ENCODE measurements at places on chromosomes 6 and 20.

DNA sequence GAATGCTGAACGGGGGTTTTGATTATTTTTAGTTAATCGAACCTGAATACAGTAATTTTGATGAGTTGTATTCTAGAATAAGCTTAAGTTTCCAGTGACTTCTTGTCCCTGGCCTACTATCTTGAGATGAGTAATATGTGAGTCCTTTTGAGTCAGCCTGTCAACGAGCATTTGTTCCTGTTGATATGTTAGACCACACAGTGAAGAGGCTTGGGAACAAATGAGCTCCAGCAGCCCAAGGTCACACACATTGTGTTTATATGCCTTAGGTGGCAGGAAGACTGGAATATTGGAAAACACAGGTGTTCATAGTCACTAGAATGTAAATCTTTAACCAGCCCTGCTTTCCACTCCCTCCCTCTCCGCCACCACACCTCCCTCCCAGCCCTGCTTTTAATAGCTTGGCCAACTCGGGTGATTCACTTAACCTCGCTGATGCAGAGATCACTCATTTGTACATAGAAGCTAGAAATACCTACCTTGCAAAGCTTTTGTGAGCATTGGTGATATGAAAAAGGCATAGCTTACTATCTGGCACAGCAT, 9.1 kb downstream of the SMPDL3A start:
- DNase-seq = no peak

GRCh38 chr20:57769756-57770155, 59.9 kb upstream of the PMEPA1 start:
- DNase-seq = no peak

DNA sequence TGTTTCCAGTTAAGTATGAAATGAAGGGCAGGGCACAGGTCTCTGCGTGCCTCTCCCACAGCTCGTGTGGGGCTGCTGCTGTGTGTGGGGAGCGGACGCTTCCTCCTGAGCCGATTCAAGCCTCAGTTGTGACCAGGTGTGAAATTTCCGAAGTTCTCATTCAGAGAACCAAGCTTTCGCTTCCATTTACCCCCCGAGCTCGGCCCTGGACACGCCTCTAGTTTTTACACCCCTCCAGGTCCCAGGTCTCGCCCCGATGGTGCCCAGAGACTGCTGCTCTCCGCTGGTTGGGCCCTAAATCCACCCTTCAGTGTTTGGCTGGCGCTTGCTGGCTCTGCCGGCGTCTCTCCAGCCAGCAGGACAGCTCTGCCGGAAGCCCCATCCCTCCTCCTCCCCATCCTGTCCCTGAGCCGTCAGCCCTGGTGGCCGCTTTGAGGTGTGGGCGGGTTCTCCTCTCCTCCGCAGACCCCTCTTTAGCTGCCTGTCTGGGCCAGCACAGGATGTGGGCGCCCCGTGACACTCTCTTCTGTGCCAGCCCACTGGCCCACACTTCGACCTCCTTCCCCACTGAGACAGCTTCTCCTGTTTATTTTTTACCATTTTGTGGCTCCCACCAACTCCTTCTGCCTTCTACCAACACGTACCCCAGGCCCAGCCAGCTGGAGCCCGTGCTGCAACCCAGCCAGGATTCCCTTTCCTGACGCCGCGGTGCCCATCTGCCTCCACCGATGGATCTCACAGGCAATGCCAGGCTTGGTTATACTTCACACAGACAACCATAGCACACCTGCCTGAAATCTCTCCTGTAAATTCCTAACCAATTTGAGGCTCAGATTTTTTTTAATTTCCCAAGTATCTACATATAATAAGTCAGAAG, 142.8 kb downstream of the DLL1 start:
- peak; percentile 31 for DNase-seq

DNA sequence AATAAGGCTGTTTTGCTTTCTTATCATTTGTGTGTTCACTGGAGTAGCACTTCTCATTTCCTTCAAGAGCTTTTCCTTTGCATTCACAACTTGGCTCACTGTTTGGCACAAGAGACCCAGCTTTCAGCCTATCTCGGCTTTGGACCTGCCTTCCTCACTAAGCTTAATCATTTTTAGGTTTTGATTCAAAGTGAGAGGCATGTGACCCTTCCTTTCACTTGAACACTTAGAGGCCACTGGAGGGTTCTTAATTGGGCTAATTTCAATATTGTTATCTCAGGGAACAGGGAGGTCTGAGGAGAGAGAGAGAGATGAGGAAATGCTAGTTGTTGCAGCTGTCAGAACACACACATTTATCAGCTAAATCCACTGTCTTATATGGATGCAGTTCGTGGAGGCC, 82.9 kb upstream of the SCAF8 start:
- DNase-seq = no peak

- no peak for DNase-seq
Measured at GRCh38 chr6:2752477-2753109, 1.9 kb upstream of the MYLK4 start.

- no peak for DNase-seq
Measured at GRCh38 chr6:96236471-96236870, 220.7 kb downstream of the FUT9 start.

DNA sequence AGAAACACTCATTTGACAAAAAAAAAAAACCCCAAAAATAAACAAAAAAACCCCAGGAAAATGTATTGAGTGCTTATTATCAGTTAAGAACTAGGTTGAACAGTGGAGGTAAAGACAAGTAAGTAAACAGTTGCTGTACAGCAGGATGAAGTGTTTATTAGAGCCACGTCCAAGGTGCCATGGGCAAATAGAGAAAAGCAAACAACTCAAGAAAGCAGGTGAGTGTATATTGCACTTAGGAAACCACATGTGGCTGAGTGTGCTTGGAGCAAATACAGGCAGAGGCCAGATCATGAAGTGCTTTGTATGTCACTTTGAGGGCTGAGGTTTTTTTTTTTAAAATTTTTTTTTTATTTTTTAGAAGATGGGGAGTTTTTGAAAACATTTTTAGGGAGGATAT, 98.3 kb downstream of the MACROD2 start:
- DNase-seq = no peak

DNA sequence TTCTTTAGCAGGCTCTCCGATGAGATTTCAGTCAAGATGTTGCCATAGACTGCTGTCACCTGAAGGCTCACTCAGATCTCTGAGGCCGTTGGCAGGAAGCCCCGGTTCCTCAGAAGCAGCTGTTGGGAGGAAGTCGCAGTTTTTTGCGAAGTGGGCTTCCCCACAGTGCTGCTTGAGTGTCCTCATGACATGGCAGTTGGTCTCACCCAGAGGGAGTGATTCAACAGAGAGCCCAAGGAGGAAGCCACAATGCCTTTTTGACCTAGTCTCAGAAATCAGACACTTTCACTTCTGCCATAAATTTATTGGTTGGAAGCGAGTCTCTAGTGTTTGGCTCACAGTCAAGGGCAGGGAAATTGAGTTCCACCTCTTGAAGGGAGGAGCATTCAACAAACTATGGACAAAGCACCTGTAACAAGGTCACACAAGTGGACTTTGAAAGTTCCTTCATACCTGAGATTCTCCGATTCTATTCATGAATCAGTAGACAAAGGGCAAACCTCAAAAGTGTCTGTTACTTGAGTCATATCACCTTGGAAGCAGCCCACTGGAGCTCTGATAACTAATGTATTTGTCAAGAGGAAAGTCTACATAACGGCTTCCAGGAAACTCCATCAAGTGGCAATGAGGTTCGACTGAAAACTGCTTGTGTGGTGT, 208.3 kb downstream of the TASP1 start:
- DNase-seq = no peak

GRCh38 chr6:141133346-141133745, 999.4 kb upstream of the GJE1 start:
- DNase-seq = no peak

DNA sequence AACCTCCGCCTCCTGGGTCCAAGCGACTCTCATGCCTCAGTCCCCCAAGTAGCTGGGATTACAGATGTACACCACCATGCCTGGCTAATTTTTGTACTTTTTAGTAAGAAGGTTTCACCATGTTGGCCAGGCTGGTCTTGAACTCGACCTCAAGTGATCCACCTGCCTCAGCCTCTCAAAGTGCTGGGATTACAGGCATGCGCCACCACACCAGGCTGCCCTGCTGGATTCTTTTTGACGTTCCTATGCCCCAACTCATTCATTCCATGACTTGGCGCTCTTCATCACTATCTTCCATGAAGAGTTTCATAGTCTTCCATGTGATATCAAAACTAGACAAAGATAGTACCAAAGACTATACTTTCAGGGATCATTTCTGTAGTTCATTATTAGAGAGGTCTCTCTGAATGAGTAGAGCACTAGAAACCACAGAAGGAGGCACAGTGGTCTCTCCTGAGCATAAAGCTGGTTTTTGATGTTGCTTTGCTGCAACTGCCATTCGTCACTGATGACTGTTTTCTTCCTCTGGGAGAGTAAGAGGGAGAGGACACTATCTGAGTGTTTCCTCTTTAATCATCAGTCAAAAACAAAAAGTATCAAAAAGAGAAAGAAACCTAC, 23.5 kb downstream of the DNAAF9 start:
- DNase-seq = no peak

GRCh38 chr6:97775012-97775411, 492.0 kb upstream of the MMS22L start:
- DNase-seq = no peak

GRCh38 chr6:20365456-20365855, 36.2 kb upstream of the E2F3 start:
- DNase-seq = no peak

DNA sequence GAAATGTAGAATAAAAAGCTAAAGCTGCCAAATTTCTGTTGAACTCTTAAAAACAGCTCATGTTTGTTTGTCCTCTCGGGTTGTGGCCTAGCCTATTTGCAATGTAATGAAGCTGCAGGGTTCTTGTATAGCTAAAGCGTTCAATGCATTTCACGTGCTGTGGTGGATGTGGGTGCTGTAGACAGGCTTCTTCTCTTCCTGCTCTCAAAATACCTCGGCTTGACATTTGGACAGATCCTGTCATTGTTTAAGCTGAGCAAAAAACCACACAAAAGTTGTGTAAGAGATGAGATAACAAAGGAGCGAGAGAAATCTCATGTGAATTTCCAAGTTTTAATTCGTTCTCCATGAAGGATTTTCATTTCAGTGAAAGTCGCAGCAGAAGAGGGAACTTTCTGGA, 196.3 kb upstream of the UST start:
- no peak for DNase-seq

DNA sequence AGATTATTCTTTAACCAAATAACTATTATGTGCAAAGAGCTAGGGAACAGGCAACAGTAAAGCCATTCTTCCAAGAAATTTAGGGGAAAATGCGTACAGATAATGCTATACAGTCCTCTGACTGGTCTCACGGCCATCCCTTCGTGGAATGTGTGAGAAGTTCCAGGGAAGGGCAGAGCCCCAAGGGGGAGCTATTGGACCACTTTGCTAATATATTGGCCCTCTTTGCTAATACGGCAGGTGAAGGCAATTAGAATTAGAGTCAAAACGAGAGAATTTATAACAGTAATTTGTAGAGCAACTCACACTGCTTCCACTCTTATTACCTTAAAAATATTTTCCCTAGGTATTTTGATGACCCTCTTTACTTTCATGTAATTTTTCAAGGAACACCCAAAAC, 140.4 kb downstream of the IMPG1 start:
- no peak for DNase-seq

DNA sequence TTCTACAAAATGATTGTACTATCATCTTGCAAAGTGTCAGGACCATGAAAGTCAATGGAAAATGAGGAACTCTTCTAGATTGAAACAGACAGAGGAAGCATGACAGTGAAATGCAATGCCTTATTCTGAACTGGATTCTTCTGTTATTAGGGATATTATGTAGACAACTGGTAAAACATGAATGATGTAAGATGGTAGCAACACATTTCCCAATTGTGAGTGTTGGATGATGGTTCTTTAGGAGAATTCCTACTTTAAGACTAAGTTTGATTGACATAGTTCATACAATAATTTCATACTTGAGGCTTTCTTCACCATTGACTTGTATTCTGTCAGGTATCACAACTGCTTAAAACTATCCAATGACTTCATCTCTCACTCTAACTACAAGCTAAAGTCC, 4.5 kb downstream of the UBE3D start:
- no peak for DNase-seq

DNA sequence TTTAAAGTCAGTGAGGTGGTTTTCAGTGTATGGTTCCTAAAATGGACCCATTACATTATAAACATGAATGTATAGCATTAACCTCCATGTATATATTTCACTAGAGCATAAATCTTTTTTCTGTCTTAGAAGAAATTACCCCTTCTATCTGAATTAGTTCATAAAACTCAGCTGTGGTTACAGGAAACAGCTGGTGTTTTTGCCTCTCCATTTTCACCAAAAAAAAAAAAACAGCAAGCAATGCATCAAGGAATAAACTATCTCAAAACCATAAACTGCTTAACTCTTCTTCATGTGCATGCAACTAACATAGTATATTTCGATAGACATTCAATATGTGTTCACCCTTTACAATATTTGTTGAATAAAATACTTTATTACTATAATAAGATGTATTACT, 40.2 kb downstream of the MOXD1 start:
- DNase-seq = no peak

Measured in stimulated activated CD8-positive, alpha-beta memory T cell treated with anti-CD3 and anti-CD28 coated beads, Interleukin-7, amount 100 ng/mL, for 1 hour (primary cell).